Fibroblast of the aortic adventitia (primary cell): ENCODE measurements at places on chromosomes 12 and 14. TPM values are rescaled to one million over a fixed set of nuclear protein-coding genes. Genes with fewer than 3 reads are reported as not detected.

Gene LIN7A
- 6.6 and 8.9 TPM in 2 replicates for total RNA-seq

Gene CLEC2A
- total RNA-seq = not detected in 2 replicates

Gene TAS2R43
- total RNA-seq = 1.3 and 2.3 TPM in 2 replicates

Gene TAS2R50
- total RNA-seq = 3.1 and 6.5 TPM in 2 replicates

Gene TPPP2
- not detected in 2 replicates for total RNA-seq

Gene KERA
- not detected in 2 replicates for total RNA-seq

Gene RFX4
- not detected in 2 replicates for total RNA-seq

Gene P2RX7
- 0.18 and 9.1 TPM in 2 replicates for total RNA-seq

Gene NDRG2
- total RNA-seq = 1.8 and 10.5 TPM in 2 replicates

Gene SERPINA3
- total RNA-seq = 5.3 and 13.6 TPM in 2 replicates

Gene PLCZ1
- total RNA-seq = 0.18 TPM in 1 of 2 replicates, not detected in the other

Gene C12orf43
- total RNA-seq = 12.7 and 17.8 TPM in 2 replicates

Gene LRTM2
- not detected in 2 replicates for total RNA-seq

Gene KRT77
- not detected in 2 replicates for total RNA-seq

Gene FGD4
- 5.6 and 55.6 TPM in 2 replicates for total RNA-seq

Gene M6PR
- total RNA-seq = 92.1 and 329 TPM in 2 replicates

Gene HOXC10
- 0.25 TPM in 1 of 2 replicates, not detected in the other for total RNA-seq

Gene JDP2
- total RNA-seq = 67.9 and 80.1 TPM in 2 replicates

Gene PEX5
- 24.3 and 126 TPM in 2 replicates for total RNA-seq

- DNase-seq = peak; percentile 6
These were observed 47.2 kb downstream of the FOXG1 start for GRCh38 chr14:28813810-28814209.

DNA sequence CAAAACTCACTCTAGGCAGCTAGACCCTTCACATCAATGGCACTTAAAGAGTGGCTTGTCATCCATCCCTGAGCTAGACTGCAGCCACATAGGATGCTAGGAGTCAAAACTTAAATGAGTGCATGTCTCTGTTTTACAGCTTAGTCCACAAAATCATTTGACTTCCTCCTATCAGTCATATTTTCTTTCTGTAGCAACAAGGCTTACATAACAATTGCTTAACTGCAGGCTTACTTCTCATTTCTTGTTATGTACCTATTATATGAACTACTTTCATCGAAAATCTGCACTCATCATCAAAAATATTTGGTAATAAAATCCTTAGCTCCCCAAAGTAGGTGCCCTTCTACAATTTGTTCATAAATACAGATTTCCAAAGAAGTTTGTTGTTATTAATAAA, 30.1 kb downstream of the CLEC1A start:
- no peak for DNase-seq

GRCh38 chr12:104886418-104887401, 71.4 kb downstream of the SLC41A2 start:
- DNase-seq = peak; percentile 67

- peak; percentile 38 for DNase-seq
These were observed at the start of gene PITPNM2 for GRCh38 chr12:123150744-123151456. Gene PITPNM2, minus strand, starts transcription at chr12:123151090. Its CDS starts 116,500 bp downstream, at chr12:123034590.

GRCh38 chr12:69913526-69913925, 88.5 kb downstream of the MYRFL start:
- DNase-seq = no peak

GRCh38 chr12:57497223-57498131, 9.6 kb downstream of the MARS1 start:
- no peak for DNase-seq

GRCh38 chr12:3554371-3555115, 63.5 kb downstream of the PRMT8 start:
- no peak for DNase-seq

DNA sequence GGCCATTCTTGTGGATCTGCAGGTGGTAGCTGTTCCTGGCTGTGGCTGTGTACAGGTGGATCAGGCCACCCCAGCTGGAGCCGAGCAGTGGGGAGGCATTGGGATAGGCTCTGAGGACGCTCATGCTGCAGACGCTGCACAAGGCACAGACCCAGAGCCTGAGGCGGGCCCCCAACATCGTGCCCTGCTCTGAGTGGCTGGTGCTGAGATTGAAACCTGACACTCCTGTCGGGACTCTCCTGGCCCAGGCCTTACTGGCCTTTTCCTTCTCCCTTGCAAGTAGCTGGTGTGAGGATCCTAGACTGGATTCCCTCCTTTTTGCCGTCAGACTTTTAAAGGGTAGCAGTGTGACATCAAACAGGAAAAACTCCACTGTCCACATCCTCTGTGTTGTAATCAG, at the start of gene FGF23:
FGF23 (minus strand) TSS at position 308 of the 400 bp plus-strand sequence; CDS start at position 178, 130 bp downstream.
- peak; percentile 9 for DNase-seq

DNA sequence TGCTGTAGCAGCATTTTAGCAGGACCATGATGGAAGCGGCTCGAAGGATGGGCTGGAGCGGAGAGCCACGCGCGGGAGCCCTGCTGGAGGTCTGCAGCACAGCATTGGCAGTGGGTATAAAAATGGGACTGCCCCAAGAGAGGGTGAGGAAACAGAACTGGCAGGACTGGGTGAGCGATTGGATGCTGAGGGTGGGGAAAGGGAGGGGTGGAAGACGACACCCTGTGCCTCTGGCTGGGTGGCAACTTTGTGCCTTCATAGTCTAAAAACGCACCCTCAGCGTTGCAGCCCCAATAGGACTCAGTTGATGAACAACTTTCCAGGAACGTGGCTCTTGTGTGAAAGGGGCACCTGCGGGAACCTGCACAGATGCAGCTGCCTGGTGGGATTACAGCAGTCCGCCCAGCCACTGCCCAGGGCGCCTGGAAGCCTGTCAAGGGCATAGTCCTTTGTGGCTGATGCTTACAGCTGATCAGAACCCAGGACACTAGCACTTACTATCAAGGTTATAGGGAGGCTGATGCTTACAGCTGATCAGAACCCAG, 73.0 kb downstream of the NINJ2 start:
- DNase-seq = no peak

DNA sequence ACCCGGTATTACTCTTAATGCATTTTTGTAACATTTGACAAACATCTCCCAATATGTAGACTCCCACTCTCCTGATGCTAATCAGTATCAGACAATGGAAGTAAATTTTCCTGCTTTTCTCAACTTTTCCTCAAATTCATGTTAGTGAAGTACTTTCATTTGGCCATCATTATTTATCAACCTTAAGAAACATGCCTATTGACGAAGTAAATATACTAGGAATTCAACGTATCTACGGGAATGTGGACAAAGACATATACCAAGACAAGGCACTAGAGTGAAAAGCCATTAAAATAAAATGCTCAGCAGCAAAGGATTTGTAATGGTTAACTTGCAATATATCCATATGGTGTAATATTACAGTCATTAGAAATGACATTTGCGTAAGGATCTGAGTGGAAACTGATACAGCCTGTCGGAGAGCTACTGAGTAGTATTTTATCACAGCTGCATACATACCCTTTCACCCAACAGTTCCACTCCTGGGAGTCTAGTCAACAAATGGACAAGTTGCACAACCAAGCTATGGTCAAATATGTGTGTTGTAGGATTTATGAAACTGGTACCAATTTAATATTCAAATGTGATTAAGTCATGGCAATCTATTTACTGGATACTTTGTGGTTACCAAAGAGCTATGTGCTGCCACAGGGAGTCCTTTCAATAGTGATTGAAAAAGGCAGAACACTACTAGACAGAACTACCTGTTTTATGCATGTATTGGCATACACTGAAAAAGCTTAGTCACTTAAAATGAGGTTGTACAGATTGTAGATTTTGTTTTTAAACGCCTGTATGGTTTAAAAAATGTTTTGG, 26.5 kb downstream of the NUDT4 start:
- DNase-seq = no peak

GRCh38 chr14:20302042-20302755, 3.6 kb downstream of the TTC5 start:
- DNase-seq = peak; percentile 25

DNA sequence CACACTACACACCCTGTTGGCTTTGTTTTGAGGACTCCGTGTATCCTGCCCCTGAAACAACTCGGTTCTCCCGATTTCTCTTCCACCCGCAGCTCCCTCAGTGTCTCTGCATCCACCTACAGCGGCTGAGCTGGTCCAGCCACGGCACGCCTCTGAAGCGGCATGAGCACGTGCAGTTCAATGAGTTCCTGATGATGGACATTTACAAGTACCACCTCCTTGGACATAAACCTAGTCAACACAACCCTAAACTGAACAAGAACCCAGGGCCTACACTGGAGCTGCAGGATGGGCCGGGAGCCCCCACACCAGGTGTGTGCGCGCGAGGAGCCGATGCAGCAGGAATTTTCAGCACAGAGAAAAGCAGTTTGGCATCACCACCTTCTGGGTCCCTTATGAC, 10.5 kb downstream of the ALKBH2 start:
- no peak for DNase-seq

DNA sequence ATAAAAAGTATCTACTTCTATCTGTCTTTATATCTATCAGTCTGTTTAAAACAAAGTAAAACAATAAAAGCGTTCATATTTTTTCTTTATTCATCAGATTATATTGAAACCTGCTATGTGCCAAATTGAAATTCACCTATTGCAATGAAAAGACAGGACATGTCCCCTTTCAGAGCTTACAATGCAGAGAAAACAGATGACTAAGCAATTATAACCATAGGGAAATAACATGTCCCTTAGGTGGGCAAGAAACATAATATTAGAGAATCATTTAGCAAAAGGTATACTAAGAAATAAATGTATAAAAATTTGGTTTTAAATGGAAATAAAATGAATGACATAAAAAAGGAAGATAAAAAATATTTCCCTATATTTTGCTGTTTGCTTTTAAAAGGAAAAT, 1421.3 kb downstream of the FSCB start:
- DNase-seq = no peak

DNA sequence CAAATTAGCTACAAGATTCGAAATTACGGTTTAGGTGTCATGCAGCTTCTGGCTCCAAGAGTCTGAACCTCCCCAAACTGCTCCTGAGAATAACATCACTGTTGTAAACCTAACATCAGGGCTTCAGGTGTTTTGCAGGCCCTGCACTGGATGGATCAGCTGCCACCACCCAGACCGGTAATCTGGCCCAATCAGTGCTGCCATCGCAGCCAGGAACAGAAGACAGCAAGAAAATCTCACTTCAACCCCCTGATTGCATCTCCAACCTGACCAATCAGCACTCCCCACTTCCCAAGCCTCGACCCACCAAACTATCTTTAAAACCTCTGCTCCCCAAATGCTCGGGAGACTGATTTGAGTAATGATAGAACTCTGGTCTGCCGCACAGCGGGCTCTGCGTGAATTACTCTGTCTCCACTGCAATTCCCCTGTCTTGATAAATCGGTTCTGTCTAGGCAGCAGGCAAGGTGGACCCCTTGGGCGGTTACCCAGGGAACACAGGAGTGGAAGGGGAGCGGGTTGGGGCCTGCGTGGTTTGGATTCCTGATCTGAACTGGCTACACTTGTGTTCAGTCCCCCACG, 268.5 kb upstream of the SFSWAP start:
- no peak for DNase-seq

GRCh38 chr12:56220611-56221231, 1.0 kb downstream of the RNF41 start:
- peak; percentile 74 for DNase-seq

- DNase-seq = no peak
These were observed 20.1 kb downstream of the PACS2 start for GRCh38 chr14:105334383-105335230.

- DNase-seq = no peak
These were observed 7.6 kb downstream of the B4GALNT1 start for GRCh38 chr12:57625261-57626032.

- DNase-seq = no peak
These were observed 94.9 kb downstream of the PPM1H start for GRCh38 chr12:62839869-62840660.

DNA sequence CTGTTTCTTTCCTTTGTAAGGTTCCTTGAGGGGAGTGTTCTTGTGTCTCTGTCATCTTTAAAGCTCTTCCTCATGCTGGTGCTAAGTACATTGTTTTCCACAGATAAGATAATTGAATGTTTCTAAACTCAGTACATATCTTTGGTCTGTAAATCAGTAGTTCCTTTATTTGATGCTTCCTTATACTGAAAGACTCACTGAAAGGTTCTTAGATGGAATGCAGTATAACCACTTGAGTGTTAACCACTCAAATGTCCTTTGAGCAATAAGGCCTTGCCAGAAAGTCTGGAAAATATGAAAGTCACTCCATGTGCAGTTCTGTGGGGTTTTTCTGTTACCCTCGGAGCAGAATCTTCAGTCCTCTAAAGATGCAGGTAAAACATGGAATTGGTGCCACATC, 23.0 kb upstream of the RNU6-8 start:
- DNase-seq = no peak

- peak; percentile 59 for DNase-seq
These were observed 66.1 kb downstream of the FUT8 start for GRCh38 chr14:65478596-65478995.

GRCh38 chr12:62438098-62438692, 28.4 kb upstream of the MON2 start:
- peak; percentile 76 for DNase-seq

DNA sequence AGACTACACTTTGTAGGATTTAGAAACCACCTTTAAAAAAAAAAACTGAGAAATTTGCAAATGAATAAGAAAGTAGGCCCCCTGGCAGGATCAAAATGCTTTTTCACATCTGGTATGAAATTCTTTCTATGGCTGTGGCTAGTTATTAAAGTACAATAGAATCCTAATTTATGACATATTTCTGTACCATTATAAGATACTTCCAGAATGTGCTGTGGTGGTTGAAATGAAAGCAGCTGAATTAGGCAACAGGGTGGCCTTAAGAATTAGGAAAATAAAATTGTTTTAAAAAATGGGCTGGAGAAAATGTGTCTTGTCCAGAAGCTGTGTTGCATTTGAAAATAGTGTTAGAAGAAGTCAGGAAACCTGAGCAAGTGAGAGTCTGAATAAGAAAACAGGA, 85.9 kb upstream of the PDE3A start:
- peak; percentile 35 for DNase-seq

- no peak for DNase-seq
These were observed 155.6 kb downstream of the CAND1 start for GRCh38 chr12:67424784-67425183.

DNA sequence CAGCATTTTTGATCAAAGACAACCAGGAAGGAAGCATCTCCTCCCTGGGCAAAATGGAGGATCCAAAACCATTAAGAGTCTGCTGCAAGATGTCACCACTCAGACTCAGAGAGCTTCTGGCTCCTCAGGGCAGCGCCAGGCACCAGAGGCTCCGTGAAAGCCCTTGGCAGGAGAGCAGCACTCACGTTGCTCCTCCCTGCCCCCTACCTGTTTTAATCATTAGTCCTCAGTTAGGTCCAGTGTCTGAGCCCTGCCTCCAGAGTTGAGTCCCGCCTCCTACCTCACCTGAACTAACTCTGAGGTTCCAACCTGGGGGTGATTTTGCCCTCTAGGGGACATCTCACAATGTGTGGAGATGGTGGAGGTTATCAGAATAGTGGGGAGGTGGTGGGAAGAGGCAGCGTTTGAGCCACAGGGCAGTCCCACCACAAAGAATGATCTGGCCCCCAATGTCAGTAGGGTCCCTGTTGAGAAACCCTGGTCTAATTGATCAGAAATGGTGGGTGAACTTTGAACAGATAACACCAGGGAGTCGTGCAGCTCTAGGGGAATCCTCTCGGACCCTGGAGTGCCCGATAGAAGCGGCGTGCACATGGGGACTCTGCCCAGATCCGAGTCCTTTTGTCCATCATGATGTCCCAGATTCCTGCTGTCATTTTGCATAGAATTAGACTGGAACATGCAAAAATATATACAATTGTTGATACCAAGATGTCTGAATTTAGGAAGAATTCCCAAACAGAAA, 156.7 kb upstream of the DIO3 start:
- DNase-seq = no peak
